SIG-M5 (cell line): ENCODE measurements at places on chromosomes 16 and 17.

DNA sequence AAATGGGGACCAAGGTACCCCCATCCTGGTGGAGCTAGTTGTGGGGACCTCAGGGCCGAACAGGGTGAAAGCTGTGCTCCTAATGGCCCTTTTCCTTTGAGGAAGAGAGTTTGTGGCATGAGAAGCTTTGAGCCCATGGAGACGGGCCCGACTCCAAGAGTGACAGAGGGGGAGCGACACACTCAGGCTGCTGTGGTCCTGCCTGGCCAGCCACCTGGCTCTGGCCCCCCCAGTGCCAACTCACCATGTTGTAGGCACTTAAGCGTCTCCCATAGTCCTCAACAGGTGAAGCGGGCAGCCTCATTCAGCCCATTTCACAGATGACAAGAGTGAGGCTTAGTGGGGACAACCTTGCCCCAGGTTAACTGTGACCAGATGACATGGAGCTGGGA lies 1.6 kb downstream of the IL21R start:
- no peak for DNase-seq

- DNase-seq: peak; percentile 69
These were observed 25.8 kb upstream of the HS3ST2 start for GRCh38 chr16:22788193-22788530.

DNA sequence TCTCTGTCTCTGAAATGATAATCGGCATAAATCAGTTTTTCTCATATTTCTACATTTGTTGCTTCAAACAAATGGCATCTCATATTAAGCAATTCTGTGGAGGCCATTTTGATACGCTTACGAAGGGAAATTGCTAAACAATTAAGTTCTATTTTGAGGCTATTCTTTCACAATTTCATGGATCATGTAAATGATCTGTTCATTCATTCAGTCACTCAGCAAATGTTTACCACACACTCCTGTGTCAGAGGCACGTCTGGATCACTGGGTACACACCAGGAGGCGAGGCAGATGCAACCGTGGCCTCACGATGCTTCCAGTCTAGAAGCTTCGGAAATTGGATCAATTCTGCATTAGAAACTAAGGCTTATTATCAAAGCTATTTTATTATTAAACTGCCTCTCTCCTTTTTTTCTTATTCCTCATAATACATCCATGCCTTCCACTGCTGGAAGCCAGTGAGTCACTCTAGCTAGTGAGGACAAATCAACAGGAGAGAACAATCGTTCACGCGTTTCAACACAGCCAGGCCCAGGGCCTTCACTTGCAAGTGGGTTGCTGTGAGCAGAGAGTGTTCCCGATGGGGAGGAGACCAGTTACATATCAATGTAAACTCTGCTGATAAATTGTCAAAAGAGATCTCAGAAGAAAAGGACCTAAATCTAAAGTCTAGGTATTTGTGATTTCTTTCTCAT lies 11.3 kb upstream of the SLC39A11 start:
- DNase-seq: peak; percentile 53

DNA sequence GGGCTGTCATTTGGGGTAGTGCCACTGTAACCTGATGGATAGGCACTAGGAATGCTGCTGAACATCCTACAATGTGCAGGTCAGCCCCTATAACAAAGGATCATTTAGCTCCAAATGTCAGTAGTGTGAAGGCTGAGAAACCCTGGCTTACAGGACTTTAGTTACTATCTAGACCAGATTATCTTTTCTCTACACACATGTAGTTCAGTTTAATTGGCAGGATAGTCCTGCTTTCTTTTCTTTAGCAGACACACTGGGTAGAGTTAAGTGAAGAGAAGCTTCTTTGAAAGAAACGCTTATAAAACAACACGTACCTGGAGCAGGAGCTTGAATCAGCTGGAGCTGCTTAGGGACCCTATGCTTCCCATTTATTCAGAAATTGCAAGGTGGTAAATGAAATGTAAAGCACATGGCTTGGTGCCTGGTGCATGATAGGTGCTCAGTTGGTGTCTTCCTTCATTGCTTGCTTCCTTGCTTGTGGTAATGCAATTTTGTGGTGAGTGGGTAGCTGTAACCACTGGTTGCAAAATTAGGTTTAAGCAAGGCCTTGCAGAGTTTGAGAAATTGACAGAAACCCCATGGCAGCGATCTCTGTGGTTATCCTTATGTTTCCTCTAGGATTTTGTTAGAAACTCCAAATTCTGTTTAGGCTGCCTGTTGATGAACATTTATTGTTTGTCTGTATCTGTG lies 9.4 kb downstream of the METTL9 start:
- DNase-seq: peak; percentile 86

GRCh38 chr16:85908444-85908843 lies 9.5 kb downstream of the IRF8 start:
- no peak for DNase-seq

DNA sequence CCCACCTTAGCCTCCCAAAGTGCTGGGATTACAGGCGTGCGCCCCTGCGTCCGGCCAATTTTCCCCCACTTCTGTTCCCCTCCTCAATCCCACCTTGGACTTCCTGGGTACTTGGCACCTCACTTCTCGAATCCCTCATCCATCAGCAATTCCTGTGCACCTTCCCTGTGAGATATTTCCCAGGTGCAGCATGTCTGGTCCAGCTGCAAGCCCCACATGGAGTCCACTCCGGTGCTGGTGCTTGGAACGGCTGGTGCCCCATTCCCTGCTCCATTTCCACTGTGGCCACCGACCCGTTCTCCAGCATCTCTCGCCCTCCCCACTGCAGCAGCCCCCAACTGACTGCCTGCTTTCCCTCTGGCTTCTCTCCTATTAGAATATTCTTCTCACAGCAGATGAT lies 35.3 kb downstream of the NOL11 start:
- no peak for DNase-seq

DNA sequence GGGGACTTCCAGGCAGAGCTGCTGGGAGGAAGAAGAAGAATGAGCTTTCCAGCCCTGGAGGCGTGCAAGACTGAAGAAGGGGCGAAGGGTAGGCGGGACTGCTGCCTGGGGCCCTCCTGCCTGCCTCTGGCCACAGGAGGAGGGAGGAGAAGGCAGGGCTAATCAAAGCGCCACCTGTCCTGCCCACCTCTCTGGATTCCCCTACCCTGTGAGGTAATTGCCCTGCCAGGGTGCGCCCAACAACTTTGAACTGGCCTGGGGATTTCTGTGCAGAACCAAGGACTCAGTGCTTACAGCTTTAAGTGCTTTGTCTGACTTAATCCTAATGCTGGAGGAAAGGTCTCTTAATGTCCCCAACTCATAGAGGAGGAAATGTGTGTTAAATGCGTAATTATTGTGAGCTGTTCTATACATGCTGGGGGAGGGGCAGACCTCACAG lies at the start of gene NOXO1:
Gene NOXO1, minus strand, starts transcription at position 72 of the 439 bp plus-strand sequence. CDS start 290 bp downstream, outside the sequence.
- DNase-seq: no peak

DNA sequence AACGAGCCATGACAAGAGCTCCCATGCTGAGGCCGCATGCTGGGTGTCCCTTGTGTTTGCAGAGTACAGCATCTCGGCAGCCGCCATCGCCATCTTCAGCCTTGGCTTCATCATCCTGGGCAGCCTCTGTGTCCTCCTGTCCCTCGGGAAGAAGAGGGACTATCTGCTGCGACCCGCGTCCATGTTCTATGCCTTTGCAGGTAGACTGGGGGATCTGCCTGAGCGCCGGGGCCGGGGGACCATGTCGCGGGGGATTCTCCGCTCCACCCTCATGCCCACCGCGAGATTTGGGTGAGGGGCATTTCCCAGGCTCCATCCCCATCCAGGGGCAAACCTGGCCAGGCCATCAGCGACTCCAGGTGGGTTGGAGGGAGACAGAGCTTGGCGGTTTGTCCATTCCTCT lies 10.7 kb downstream of the CACNG1 start:
- no peak for DNase-seq

DNA sequence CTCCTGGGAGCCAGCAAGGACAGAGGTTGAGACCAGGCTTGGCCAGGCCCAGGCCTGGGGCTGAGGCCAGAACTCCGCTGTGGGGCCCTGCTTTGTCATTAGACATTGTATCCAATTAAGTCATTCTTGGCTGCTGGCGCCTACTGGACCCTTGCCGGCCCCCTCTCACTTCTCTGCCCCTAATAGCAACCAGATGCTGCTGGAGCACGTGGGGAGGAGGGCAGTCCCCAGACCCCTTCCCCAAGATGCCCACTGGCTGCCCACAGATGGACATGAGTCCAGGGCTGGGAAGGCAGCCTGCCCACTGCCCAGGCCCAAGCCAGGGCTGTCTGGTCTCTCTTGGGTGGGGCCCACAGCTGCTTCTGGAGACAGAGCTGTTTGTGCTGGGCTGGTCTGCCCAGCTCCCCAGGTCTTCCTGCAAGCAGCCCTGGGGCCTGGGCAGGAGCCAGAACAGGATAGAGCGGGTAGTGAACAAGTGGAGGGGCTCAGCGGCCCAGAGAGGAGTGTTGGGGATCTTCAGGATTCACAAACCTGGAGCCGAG lies 7.8 kb downstream of the PLXDC1 start:
- DNase-seq: no peak

DNA sequence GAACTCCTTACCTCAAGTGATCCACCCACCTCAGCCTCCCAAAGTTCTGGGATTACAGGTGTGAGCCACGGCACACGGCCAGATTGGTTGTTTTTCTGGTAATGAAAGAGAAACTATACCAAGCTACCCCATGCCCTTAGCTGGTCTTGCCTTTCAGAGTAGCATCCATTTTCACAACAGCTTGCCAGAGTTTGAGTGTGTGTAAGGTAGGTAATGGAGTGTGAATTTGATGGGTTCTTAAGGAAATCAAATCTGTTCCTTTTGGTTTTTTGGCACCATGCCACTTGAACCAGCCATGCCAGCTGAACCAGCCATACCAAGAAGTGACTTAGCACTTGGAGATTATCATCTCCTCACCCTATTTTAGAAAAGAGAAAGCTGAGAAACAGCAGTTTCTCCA lies 5.1 kb downstream of the CALCOCO2 start:
- DNase-seq: no peak

- DNase-seq: no peak
These were observed 25.5 kb downstream of the ORC6 start for GRCh38 chr16:46714797-46715591.

DNA sequence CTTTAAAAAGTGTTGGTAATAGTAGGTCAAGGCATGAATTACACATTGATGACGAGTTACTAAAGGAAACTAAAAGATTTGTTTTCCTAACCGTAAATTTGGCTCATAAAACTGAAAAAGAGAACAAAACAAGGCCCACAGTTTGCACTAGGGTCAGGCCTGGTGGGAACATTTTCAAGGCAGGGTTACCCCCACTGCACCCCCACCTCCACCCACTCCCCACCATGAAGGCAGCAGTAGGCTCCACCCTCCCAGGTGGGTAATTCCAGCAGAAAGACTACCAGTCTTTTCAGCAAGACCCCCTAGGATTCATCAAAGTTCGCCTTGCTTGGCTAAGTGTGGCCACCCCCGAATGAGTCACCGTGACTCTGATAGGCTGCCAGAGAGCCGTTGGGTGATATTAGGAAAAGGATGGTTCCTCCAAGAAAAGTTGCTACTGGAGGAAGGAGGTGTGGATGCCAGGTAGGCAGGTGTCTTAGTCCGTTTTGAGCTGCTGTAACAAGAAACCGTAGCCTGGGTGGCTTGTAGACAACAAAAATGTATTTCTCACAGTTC lies 8.6 kb downstream of the DNAAF1 start:
- DNase-seq: no peak

DNA sequence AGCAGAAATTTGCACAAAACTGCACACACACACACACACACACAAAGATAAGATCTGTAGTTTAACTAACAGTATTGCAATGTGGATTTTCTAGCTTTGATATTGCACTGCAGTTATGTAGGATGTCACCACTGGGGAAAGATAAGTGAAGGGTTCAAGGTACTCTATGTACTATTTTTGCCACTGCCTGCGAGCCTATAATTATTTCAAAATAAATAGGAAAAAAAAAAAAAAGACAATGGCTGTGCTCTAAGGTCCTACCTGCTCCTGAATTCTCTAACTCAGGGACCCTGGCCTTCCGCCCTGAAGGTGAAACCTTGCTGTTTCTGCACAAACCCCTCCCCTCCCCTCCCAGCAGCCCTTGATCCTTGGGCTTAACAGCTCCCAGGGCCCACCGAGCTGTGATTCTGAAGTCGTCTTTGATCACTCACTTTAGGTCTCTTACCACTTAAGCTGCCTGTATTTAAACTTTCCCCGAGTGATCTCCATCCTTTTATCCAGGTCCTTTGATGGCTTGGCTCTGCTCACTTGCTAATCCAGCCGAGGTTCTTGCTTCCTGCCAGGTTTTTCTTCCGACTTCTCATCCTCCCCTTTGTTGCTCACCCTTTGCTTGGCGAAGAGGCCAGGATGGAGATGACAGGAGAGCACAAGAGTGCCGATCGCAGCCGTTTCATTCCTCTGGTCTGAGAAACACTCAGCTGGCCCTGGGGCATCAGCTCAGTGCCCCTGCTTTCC lies 37.7 kb downstream of the TMEM114 start:
- no peak for DNase-seq

DNA sequence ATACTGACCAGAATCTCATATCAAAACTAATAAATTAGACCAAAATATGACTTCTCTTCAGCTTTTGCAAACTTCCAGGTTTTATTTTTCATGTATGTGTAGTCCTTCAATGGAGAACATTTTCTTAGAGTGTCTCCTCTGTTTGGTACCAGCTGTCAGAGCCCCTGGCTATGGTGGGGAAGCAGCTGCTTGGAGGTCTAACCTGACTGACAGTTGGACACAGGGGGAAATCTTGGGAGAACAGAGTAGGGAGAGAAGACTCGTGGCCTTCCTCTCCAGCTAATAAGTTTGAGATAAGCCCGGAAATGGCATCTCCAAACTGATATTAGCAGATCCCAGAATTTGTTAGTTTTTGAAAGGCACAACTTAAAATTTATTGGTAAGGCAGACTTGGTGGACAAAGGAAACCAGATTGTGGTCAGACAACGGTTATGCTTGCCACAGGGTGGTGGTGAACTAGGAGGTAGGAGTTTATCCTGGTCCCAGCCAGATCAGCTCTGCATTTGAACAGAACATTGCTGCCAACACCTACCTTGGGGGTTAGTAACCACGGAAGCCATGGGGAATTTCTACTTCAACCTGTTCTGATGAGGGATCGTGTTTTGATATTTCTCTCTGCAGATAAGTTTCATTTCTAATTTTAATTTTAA lies 39.2 kb upstream of the IRX3 start:
- no peak for DNase-seq

- DNase-seq: no peak
These were observed 2.8 kb upstream of the KRT40 start for GRCh38 chr17:40986920-40987319.
